ENCODE measurements at places on chromosomes 4 and X. TPM values are rescaled to one million over a fixed set of nuclear protein-coding genes. Genes with fewer than 3 reads are reported as not detected.

SATL1 gene
- not detected for total RNA-seq

- no peak overlapping the region for H3K4me3 ChIP-seq
- DNase-seq = no peak
- no peaks in the 10 kb centered on the region for H3K27me3 ChIP-seq
- no peaks in the 10 kb centered on the region for H3K4me1 ChIP-seq
- no peaks in the 10 kb centered on the region for H3K36me3 ChIP-seq
These were observed 46.6 kb downstream of the ADAMTS3 start for GRCh38 chr4:72522440-72522839.

DNA sequence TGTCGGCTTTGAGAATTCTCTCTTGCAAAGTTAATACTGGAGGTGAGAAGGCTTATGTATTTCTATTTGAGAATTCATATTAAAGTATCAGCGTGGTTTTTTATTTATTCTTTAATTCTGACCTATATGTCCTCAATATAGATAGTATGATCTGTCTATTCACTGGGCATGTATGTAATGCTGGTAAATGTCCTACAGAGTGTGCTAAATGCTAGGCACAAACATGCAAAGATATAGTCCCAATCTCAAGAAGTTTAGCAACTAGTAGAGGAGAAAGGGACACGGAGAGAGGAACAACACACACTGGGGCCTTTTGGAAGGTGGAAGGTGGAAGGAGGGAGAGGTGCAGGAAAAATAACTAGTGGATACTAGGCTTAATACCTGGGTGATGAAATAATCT lies 11.0 kb upstream of the BMPR1B start:
- no peaks in the 10 kb centered on the region for H3K4me1 ChIP-seq
- H3K27me3 ChIP-seq = no peaks in the 10 kb centered on the region
- no peak overlapping the region for H3K27ac ChIP-seq
- no peak for DNase-seq
- H3K4me3 ChIP-seq = no peak overlapping the region
- H3K36me3 ChIP-seq = no peaks in the 10 kb centered on the region

GRCh38 chr4:158302076-158302866 lies 92.0 kb downstream of the TMEM144 start:
- no peaks in the 10 kb centered on the region for H3K4me1 ChIP-seq
- H3K4me3 ChIP-seq = no peak overlapping the region
- H3K27me3 ChIP-seq = no peaks in the 10 kb centered on the region
- DNase-seq = no peak
- no peak overlapping the region for H3K27ac ChIP-seq
- no peaks in the 10 kb centered on the region for H3K36me3 ChIP-seq

DNA sequence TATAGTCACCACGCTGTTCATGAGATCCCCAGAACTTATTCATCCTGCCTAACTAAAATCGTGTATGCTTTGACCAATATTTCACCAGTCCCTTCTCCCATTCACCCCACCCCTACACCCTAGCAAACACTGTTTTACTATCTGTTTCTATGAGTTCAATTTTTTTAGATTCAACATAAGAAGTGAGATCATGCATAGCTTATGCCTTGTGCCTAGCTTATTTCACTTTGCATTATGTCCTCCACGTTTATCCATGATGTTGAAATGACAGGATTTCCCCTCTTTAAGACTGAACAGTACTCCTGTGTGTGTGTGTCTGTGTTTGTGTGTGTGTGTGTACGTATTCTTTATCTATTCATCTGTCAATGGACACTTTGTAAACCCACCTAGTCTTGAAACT lies 16.8 kb downstream of the ANXA5 start:
- no peak overlapping the region for H3K4me3 ChIP-seq
- no peak for DNase-seq
- H3K27me3 ChIP-seq = no peaks in the 10 kb centered on the region
- H3K4me1 ChIP-seq = no peaks in the 10 kb centered on the region
- H3K27ac ChIP-seq = no peak overlapping the region

DNA sequence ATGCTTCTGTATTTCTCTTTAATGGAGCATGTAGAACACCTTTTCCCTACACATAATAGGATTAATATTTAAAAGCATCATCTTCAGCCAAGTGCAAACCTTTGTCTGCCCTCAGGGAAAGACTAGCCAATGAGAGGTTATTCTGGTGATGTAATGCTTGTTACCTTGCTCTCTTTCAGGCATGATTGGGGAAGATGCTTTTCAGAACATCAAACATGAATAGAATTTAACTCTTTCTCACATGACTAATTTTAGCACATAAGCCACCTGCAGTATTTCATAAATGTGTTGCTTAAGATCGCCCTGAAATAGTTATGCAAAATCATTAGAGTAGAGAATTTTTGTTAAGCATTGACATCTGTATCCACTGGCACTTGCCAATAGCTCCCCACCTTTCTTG lies 10.7 kb upstream of the EPGN start:
- H3K27ac ChIP-seq = no peak overlapping the region
- no peak for DNase-seq
- H3K27me3 ChIP-seq = no peaks in the 10 kb centered on the region
- no peaks in the 10 kb centered on the region for H3K36me3 ChIP-seq
- no peaks in the 10 kb centered on the region for H3K4me1 ChIP-seq

DNA sequence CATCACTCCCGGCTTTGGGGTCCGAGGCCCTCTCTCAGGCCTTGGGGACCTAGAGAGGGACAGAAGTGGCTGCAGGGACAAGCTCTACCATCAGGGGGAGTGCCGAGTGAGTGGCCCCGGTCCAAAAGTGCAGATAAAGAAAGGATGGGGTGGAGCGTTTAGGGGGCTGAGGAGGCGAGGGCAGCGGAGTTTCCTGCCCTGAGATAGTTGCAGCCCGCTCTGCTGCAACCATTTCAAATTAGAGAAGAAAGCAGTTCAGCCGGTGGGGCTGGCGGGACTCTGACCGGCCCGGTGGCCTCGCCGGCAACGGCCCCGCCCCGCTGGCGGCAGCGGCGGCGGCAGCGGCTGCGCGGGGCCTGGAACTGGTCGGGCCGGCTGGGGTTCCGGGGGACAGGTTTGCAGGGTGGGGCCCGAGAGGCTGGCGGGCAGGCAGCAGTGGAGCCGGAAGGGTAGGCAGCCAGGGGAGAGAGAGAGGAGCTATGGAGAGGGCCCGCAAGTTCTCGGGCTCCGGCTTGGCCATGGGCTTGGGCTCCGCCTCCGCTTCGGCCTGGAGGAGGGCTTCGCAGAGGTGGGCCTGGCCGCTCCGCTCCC lies 7.6 kb downstream of the DLG3 start:
- no peak overlapping the region for H3K4me3 ChIP-seq
- H3K27ac ChIP-seq = peak overlapping the region; percentile 38
- H3K36me3 ChIP-seq = no peaks in the 10 kb centered on the region
- H3K4me1 ChIP-seq = peaks cover 33% of the 10 kb centered on the region
- DNase-seq = peak; percentile 53

DNA sequence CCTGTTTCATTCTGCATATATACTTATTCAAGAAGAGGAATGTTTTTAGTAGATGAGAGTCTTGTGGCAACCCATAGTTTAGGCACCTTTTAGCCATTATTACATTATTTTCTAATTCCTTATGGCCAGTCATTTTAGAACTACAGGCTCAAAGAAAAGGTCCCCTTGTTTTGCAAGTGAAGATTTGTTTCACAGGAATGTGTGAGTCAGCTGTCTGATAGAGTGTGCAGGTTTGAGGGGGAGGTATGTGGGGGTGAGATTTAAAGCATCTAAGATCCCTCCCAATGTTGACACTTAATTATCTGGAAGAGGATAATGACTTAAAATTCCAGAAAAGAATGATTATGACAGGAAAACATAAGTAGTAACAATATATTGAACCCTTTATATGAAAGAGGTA lies 495.6 kb downstream of the KCNIP4 start:
- no peaks in the 10 kb centered on the region for H3K4me1 ChIP-seq
- DNase-seq = no peak
- no peak overlapping the region for H3K4me3 ChIP-seq
- no peaks in the 10 kb centered on the region for H3K27me3 ChIP-seq
- H3K36me3 ChIP-seq = no peaks in the 10 kb centered on the region

Measured in CD4-positive, alpha-beta memory T cell (primary cell).